ENCODE measurements at places on chromosomes 11 and 22.

GRCh38 chr11:12112750-12113149 is 2.4 kb downstream of the MICAL2 start:
- DNase-seq, result no peak

DNA sequence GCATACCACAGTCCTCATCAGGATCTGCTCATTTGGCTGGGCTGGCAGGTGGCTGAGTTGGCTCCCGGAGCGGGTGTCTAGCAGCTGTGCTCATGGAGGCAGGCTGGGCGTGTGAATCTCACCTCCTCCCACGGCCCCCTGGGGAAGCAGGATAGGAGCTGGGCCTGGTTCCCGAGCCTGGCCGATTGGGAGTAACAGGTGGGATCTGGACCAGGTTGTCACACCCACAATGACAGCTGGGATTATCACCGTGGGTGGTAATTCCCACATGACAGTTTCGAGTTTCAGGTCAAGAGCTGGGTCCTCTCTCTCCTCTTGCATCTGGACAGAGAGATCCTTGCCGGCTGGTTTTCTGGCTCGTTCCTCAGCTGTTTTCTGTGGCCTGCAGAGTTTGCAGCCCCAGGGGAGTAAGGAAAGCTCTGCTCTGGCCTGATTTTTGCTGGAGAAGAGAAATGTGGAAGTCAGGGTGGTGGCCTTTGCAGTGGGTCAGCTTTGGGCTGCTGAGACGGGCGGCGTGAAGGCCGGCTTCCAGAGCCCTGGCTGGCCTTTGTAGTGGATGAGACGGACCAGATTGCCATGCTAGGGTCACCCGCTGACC is 57.0 kb downstream of the BCR start:
- peak; percentile 90 for DNase-seq

GRCh38 chr22:34454598-34454997 is 534.3 kb upstream of the LARGE1 start:
- DNase-seq, result no peak

GRCh38 chr22:44442186-44442815 is 55.7 kb downstream of the RTL6 start:
- no peak for DNase-seq

- no peak for DNase-seq
These were observed 1155.6 kb downstream of the DLG2 start for GRCh38 chr11:84471501-84471900.

DNA sequence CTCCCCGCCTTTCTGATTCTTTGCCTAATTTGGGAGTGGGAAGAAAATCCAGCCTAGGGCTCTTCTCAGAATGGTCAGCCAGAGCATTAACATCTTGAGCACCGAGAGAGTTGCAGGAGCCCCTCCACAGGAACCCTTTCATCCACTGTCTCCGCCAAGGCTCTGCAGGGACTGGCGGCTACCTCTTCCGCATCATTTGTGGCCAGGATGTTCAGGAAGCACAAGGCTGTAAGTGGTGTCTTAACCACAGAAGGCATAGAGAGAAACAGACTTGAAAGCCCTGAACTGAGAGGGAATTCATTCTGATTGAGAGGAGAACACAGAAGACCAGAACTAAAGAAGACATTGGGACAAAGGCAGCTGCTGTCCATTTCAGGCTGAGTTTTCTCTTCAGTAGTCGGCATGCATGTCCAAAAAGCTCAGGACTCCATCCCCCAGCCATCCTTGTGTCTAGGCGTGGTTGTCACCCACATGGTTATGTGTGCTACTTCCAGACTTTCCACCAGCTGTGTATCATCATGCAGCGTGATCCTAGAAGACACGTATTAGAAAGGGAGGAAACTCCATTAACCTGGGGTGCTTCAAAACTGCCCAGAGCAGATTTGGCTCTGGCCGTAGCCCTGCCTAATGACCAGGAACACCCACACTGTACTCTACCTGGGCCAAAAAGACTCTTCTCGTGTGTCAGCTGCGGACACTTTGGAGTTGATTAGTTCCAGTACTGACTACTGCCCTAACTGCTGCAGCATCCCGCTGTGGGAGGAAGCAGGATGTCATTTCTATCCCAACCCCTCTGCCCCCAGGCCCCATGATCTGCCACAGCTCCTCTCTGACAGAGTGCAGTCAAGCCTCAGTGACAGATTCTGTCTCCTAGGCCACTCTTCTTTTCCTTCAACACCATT is 725.1 kb downstream of the NTM start:
- no peak for DNase-seq

GRCh38 chr22:29331658-29332300 is 16.3 kb upstream of the RASL10A start:
- no peak for DNase-seq

DNA sequence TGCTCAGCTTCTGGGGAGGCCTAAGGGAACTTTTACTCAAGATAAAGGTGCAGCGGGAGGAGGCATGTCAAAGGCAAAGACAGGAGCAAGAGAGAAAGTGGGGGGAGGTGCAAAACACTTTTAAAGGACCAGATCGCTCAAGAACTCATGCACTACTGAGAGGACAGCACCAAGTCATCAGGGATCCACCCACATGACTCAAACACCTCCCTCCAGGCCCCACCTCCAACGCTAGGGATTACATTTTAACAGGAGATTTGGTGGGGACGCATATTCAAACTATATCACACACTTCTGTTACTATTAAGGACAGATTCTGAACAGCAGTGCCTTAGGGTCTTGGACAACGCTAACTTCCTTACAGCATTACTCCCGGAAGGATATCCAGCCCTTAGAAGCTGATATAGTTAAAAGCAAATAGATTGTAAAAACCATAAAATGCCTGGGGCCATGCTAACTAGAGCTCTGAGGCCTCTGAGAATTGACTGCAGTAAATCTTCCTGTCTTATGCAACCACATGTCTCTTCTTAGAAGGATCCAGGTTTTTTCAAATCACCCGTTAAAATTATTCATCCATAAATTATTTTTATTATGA is 16.7 kb upstream of the ZC3H12C start:
- DNase-seq, result no peak

DNA sequence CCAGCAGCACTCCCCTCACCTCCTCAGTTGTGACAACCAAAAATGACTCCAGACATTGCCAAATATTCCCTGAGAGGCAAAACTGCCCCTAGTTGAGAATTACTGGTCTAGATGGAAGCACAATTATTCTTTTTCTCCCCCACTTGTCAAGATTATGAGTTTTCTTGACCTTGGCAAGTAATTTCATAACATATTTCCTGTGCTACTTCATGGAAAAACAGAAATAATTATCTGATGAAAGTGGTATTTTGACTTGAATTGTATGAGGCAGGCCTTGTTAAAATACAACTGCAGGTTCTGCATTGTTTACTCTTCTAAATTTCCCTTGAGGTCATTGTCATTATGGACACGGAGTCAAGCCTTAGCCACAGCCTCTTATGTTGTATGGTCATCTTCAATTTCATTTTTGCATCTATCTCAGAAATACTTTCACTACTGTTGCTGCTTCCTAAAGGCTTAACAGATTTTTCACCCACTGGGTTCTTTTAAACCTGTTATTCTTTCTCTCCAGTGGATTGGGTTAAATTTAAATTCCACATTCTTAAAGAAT is 32.2 kb upstream of the LDLRAD3 start:
- no peak for DNase-seq

- DNase-seq, result no peak
These were observed 27.2 kb downstream of the SIK2 start for GRCh38 chr11:111629499-111629898.

GRCh38 chr11:116412118-116412889 is 360.5 kb downstream of the BUD13 start:
- no peak for DNase-seq

- DNase-seq, result no peak
These were observed 19.5 kb upstream of the SLC22A12 start for GRCh38 chr11:64571410-64572091.

DNA sequence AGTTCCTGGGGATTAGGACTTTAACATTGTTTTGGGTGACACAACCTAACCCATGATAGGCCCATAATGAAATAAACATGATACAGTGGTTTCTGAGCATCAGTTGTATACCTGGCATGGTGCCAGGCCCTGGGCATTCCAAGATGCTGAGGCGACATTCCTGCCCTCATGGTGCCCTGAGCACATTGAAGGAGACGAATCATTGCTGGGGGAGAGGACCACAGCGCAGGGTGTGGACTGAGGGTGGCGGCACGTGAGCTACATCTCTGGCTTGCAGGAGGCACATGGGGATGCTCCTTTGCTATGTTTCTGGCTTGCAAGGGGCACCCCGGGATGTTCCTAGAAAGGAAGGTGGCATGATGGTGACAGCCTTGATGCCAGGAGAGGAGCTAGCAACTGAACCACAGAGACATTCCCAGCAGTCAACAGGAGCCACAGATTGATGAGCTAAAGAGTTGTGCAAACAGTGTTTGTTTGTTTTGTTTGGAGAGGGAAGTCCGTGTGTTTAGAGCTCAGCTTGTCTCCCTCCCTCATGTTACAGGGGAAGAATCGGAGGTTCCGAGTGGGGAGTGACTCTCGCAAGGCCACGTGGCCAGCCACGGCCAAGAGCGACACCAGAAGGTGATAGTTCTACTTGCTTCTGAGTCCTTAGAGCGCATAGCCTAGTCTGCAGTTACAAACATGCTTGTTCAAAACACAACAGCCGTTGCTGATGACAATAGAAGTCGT is 106.4 kb downstream of the MIAT start:
- DNase-seq, result no peak

DNA sequence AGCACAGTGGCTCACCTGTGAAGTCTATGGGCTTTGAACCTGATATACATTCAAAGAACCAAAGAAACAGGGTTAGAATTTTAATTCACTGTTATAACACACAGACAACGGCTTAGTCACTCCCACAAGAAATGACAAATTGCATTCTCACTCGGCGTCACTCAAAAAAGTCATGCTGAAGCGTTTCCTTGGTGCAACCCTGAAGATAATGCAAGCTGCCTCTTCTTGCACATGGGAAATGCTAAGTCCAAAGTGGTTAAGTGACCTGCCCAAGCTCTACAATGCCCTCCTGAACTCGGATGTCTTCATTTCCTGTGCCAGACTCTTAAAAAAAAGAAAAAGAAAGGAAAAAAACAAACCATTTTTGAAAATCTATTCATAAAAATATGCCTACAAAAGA is 10.0 kb downstream of the LGR4 start:
- no peak for DNase-seq

- no peak for DNase-seq
These were observed 62.7 kb downstream of the SPECC1L start for GRCh38 chr22:24333301-24333700.

DNA sequence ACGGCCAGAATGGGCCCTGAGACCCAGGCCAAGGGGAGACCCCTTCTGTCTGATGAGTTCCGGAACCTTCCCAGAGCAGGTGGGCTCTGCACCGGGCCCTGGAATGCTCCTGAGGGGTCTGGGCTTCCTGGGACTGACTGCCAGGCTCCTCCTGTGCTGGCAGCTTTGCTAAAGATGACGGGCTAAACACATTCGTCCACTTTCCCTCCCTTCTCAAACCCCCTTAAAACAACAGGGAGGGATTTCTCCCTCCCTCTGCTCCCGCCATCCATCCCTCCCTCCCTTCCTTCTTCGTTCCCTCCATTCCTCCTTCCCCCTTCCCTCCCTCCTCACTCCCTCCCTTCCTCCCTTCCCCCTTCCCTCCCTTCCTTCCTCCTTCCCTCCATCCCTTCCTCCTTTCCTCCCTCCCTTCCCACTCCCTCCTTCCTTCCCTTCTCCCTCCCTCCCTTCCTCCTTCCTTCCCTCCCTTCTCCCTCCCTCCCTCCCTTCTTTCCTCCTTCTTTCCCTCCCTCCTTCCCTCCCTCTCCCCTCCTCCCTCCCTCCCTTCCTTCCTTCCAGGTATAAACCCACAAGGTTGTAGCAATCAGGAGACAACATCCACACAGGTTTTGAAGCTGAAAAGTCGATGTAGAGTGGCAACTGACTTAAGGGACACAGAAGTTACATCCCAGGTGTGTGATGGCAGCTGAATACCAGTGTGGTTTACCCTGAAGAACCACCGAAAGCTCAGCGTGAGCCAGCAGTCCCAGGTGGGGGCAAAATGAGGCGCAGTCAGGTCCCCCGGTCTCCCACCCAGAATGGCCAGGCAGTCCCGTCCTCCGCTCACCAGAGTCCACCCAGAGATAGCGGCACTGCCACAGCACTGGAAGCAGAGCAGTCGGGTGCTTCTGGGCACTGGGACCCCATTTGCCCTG is 18.8 kb upstream of the MGAT3 start:
- no peak for DNase-seq

DNA sequence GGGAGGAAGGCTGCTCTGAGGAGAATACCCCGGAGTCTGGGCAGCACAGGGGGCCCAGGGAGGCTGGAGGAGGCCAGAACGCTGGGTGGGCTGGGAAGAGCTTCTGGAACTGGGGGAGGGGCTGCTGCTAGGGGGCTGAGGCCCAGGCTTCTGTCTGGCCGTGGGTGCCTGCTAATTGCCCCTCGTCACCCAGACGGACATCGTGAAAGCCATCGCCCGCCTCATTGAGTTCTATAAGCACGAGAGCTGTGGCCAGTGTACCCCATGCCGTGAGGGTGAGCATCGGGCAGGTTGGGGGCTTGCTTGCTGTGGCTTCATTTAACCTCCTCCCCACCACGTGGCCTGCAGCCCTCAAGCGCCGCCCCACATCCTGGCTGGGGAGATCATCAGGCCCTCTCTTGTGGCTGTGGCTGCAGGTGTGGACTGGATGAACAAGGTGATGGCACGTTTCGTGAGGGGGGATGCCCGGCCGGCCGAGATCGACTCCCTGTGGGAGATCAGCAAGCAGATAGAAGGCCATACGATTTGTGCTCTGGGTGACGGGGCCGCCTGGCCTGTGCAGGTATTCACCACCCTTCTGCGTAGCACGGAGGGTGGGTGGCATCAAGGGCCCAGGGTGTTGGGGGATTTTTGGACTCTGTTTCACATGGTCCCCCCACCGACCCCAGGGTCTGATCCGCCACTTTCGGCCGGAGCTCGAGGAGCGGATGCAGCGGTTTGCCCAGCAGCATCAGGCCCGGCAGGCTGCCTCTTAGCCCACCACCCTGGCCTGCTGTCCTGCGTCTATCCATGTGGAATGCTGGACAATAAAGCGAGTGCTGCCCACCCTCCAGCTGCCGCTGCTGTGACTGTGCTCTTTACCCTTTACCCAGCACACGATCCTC is 5.2 kb downstream of the NDUFV1 start:
- DNase-seq, result no peak

DNA sequence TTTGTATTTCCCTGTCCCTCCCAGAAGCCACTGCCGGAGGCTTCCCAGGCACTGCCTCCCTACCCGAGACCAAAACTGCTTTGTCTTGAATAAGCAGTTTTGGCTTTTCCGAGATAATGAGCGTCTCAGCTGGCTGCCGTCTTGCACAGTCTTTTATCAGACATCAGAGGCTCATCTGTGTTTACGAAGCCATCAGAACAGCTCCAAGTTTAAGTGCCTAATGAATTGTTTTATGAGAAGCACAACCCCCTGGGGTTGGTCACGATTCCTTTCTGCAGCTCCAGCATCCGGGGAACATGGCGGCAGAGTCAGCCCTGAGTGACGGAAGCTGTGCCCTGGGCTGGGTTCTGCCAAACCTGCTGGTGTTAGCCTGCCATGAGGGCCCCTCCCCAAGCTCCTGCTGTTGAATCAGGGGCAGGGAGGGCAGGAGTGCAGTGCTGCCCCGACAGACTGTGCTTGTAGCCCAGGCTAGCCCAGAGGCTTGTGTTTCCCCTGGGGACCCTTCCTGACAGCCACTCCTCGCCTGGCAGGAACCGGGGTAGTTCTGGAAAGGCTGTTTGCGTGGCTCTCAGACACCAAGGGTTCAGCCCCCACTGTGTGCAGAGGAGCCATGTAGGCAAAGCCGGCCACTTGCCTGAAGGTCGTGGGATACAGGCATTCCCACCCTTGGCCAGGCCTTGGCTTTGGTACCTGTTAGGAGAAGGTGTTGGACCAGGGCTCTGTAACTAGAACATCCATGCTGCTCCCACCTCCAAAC is 96.1 kb downstream of the MORC2 start:
- no peak for DNase-seq

Measured in occipital lobe (tissue), 3 donors.